Placental pericyte (primary cell): ENCODE measurements at places on chromosomes 11 and 22. TPM values are rescaled to one million over a fixed set of nuclear protein-coding genes. Genes with fewer than 3 reads are reported as not detected.

GAL gene
- 0.72 TPM in 1 of 2 replicates, not detected in the other for total RNA-seq

CARNS1 gene
- under 0.01 and 0.22 TPM in 2 replicates for total RNA-seq

PLA2G3 gene
- total RNA-seq: 0.22 TPM in 1 of 2 replicates, not detected in the other

SLC5A4 gene
- total RNA-seq: not detected in 2 replicates

C1QTNF5 gene
- 0.86 and 6.8 TPM in 2 replicates for total RNA-seq

WBP2NL gene
- total RNA-seq: 0.14 and 0.22 TPM in 2 replicates

LMNTD2 gene
- 0.29 and 1.8 TPM in 2 replicates for total RNA-seq

SNX32 gene
- total RNA-seq: 0.44 TPM in 1 of 2 replicates, not detected in the other

SLC22A25 gene
- total RNA-seq: not detected in 2 replicates

OR51B4 gene
- not detected in 2 replicates for total RNA-seq

MS4A5 gene
- total RNA-seq: not detected in 2 replicates

VSIG10L2 gene
- total RNA-seq: not detected in 2 replicates

MS4A2 gene
- not detected in 2 replicates for total RNA-seq
